ENCODE measurements at places on chromosomes 4 and X.

GRCh38 chr4:155419266-155419665, 42.5 kb upstream of the MAP9 start:
- DNase-seq = no peak

GRCh38 chr4:115334736-115335411, 221.5 kb upstream of the NDST4 start:
- DNase-seq = no peak

- no peak for DNase-seq
Observed at GRCh38 chr4:145307763-145308430, 127.5 kb upstream of the OTUD4 start.

DNA sequence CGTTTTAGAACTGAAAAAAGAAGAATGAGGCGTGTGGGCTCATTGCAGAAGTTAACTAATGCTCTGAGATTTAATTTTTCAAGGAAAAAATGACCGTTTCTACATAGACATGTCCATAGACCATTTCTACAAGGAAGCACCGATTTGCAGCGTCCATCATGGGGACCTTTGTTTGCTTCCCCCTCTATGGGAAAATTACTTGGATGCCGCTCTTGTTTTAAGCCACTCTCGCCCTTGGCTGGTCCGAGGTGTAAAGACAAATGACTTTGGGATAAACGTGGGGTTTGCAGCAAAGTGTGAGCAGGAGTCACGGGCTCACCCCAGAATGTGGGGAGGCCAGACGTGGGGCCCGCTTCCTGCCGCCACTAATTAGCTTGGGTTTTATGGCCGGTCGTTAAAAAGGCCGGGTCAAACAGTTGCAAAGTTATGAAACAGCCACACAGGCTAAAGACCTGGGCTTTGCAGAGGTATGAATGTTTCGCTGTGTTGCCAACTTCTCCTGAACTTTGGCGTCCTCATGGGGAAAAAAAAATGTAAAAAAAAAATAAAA, 235.9 kb downstream of the SHOX start:
- DNase-seq = no peak

DNA sequence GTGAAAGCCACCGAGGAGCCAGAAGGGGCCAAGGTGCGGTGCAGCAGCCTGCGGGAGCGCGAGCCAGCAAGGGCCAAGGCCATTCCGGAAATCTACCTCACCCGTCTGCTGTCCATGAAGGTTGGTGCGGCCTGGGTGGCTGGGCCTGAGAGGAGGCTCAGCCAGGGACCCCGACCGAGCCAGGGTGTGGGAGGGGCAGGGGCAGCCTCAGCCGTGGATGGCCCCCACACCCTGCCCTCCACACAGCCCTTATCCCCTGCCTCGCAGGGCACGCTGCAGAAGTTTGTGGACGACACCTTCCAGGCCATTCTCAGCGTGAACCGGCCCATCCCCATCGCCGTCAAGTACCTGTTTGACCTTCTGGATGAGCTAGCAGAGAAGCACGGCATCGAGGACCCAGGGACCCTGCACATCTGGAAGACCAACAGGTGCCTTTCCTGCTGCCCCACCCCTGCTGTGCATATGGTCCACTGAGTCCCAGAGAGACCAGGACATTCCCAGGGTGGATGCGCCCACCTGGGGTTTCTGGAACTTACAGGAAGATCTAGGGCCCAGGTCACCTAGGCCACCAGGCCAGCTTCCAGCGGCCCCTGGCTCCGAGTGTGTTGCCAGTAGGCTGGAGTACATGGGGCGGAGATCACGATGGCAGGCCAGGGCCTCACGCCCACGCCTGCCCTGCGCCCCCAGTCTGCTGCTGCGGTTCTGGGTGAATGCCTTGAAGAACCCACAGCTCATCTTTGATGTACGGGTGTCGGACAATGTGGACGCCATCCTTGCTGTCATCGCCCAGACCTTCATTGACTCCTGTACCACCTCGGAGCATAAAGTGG, 3.4 kb upstream of the SRPK3 start:
- no peak for DNase-seq

DNA sequence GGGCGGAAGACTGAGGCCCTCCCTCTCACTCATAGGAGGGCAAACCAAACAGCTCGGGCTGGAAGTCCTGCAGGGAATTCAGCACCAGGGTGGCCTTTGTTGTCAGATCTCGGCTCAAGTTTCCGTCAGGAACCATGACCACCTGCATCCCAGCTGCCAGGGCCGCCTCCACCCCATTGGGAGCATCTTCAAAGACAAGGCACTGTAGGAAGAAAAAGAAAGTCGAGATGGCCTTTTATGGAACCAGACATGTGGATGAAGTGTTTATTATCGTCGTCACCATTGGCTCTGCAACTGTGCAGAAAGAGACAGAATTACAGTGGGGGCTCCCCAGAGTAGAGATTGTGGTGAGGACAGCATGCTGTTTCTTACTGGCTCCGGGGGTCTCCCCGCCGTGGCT, 97.2 kb upstream of the STS start:
- DNase-seq = no peak

DNA sequence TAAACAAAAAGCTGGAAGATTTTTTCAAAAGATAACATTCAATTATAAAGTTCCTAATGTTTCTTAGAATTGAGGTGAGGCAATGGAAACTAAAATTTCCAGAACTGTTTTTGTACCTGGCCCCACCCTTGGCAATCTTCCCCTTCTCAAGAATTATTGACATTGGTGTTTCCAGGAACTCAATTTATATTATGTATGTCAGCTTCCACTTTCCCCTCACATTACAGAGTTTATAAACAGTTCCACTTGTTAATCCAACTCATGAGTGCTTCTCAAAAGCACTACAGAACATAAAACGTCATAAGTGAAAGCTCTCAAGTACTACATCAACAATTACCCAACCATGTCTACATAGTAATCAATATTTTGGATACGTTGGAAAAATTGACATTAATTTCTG, 107.4 kb downstream of the FAM13A start:
- no peak for DNase-seq

DNA sequence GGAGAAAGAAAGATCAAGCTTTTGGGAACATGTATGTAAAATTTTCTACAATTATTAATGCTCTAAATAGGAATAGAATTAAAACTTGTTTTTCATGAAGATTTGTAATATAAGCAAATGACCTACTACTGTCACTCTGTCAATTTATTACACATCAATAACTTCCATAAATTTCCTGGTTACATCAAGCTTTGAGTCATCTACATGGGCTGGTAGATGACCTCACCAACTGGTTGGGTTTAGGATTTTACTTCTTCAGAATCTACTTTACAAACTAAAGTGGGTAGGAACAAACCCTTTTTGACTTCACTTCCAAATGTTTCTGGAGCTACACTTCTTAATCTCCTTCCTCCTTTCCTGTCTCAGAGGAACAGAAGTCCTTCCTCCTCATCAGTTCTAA, 12.0 kb upstream of the LRAT start:
- no peak for DNase-seq

DNA sequence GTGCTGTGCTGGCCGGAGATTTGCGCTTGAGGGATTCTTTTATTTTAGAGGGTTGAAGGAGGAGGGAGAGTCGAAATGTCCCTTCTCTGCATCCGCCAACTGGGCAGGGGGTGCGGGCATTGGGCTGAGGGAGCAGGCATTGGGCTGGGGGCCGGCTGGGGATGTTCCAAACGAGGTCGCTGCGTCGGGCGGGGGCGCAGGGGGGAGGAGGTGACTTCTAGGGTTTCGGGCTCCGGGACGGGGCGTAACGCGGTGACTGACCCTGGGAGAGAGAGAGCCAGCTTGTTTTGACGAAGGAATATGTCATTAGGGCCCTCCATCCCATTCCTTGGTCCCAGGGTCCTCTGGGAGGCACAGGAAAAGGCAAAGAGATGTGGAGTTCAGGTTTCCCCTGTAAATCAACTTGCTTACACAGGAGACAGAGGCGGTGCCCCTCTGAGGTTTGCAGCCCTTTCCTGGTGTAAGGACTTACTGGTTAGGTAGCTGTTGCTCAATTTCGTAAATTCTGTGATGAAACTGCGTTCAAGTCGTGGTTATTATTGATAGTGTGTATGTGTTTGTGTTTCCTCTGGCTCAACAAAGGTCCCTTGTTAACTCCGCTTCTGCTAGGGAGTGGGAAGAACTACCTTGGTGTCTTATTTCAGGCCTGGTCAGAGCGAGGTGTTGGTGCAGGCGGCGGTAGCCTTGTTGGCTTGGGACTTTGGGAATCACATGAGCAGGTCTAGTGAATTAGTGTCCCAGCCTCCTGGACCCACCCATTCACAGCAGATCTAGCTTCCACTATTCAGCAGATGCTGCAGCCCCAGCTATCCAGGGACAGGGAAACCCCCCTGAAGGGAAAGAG, 716 bp downstream of the FHIP1A start:
- DNase-seq = no peak

DNA sequence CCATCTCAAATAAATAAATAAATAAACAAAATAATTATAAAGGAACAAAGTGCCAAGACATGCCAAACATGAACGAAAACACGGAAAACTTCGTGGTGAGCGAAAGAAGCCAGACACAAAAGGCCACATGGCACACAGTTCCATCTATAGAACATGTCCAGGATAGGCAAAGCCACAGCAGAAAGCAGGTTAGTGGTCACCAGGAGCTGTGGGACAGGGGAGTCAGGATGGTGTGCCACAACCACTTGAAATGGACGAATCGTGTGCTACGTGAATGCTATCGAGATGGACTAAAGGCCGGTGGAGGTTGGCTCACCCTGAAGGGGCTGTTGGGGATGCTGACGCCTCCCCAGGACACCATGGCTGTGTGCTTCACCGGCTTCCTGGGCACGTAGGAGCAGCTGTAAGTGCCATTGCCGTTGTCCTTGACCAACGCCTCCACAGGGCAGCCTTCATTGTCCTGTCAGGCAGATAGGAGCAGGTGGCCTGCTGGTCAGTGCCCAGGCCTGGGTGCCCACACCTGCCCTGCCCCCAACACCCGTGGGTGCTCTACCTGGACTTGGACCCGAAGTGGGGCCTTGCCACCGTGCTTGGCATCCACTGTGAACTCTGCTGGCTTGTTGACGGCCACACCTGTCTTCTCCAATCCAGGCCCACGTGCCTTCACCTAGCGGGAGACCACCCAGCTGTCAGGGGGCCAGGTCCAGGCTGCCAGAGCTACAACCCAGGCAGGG, 10.6 kb downstream of the FLNA start:
- DNase-seq = no peak

DNA sequence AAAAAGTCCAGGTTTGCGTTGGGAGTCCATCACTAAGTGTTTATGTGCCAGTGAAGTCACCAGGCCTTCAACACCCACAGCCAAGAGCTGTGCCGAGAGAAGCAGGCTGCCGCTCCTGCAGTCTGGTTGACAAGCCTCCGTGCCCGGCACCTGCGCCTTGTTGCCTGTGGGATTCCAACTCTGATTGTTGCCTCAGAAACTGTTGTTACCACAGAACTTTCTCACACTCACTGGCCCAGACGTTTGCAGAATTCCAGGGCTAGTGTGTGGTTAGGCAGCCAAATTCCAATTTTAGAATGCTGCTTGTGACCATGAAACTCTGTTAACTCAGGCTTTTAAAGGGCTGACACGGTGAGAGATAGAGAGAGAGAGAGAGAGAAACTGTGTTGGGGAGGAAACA, 119.5 kb upstream of the LIMCH1 start:
- DNase-seq = peak; percentile 15

- no peak for DNase-seq
Observed at GRCh38 chr4:15294202-15294601, 133.6 kb upstream of the C1QTNF7 start.

DNA sequence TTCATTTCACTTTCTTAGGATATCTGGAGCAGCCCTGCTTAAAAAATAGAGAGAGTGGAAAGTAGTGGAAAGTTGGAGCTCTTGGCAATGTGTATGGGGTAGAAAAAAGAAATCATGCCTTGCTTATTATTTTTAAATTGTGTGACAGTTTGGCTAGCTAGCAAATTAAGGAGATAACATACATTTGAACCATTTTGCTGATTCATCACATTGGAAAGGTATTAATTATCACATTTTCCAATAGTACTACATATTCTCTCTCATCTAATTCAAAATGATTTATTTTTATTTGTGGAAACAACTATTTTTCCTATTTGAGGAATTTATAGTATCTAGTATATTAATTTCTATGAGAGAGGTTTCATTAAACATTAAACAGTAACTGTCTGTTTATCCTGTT, 280.4 kb downstream of the KLHL4 start:
- no peak for DNase-seq

GRCh38 chr4:24686866-24687692, 102.7 kb upstream of the DHX15 start:
- no peak for DNase-seq

- no peak for DNase-seq
Observed at GRCh38 chr4:178523038-178523437, 1080.8 kb upstream of the AGA start.

GRCh38 chr4:2948895-2949781, 14.1 kb downstream of the NOP14 start:
- no peak for DNase-seq

DNA sequence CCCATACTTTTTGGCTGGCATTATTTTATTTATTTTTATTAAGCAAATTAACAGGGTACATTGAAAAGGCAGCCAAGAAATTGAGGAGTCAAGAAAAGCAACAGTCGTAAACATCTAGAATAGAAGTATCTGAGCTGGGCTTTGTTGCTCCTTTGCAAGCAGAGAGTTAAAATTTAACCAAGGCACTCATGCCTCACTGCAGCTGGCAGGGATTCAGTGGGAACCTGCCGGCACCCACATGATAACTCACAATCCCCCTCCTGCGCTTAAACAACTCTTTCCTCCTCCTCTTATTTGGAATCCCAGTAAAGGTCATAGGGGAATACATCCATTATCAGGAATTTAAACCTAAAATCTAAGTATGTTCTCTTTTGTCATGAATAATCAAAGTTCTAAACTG, 115.5 kb downstream of the SOX3 start:
- DNase-seq = no peak

- no peak for DNase-seq
Observed at GRCh38 chr4:85391589-85392410, 83.2 kb upstream of the ARHGAP24 start.

DNA sequence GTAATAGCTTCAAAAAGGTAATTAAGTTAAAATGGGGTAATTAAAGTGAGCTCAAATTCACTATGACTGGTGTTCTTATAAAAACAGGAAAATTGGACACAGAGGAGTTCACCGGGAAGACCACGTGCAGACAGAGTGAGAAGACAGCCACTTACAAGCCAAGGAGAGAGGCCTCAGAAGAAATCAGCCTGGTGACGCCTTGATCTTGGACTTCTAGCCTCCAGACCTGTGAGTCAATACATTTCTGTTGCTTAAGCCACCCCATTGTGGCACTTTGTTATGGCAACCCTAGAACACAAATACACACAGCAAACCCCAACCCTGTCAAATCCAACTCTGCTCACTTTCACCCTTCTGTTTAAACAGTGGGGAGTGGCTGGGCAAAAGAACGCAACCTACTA, 4.1 kb upstream of the CD38 start:
- no peak for DNase-seq

Measured in RCC 7860 (cell line).